ENCODE measurements at places on chromosomes 4 and X.
A peak's percentile ranks its signal among the peaks of the same experiment; 100 is the strongest.

DNA sequence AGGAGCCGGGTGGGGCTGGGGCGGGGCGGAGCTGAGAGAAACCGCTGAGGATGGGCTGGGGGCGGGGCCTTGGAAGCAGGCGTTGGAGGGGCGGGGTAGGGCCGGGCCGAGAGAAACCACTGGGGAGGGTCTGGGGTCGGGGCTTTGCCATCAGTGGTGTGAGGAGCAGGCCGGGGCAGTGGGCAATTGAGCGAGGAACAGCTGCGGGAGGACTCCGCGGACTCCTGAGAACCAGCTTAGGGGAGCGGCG lies 1.3 kb upstream of the EOLA2 start:
- no peak for DNase-seq

GRCh38 chr4:5543681-5544080 lies 164.7 kb downstream of the EVC2 start:
- no peak for DNase-seq

DNA sequence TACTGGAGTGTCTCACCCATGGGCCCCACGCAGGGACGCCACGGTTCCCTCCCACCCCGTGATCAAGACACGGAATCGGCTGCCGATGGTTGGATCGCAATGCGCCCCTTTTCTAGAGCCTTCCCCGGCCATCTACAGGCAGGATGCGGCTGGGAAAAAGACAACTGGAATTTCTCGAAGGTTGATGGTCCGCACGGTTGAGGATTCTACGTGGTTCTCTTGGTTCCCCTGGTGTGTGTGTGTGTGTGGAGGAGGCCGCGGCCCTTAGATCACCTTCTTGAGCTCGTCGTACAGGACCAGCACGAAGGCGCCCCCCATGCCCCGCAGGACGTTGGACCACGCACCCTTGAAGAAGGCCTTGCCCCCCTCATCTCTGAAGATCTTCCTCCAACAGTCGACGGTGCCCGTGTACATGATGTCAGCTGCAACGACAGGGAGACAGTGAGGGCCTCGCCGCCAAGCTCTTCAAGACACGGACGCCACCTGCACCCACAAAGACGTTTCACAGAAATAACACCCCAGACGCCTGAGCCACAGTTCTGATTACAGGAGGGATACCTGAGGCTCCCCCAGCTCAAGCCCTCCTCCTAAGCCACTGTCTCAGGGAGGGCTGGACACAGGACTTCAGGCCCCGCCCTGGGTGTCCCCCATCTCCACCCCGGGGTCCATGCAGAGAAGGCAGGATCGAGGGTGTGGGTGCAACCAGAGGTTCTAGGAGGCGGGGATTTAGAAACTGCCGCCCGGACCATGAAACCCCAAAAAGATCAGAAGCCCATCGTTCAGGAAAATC lies 5.4 kb downstream of the SLC25A6 start:
- no peak for DNase-seq

DNA sequence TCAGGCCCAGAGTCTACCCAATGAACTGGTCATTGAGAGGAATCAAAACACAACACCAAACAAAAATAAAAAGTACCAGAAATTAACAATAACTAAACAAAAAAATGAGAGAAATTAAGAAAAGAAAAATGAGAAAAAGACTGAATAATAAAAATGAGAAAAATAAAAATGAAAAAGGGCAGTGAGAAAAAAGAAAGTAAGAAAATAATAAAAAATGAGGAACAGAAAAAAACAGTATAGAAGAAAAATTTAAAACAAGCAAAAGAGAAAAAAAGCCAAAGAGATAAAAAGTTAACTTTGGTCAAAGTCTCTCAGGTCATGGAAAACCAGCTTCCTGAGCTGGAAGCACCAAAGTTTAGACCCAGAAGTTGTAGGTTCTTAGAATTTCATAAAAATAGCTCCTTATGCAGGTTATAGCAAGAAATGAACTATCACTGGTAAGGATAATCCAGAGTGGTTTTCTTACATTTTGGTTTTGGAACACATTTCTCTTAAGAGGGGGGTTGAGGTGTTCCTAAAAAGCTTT lies 51.0 kb upstream of the WDR17 start:
- peak; percentile 38 for DNase-seq

DNA sequence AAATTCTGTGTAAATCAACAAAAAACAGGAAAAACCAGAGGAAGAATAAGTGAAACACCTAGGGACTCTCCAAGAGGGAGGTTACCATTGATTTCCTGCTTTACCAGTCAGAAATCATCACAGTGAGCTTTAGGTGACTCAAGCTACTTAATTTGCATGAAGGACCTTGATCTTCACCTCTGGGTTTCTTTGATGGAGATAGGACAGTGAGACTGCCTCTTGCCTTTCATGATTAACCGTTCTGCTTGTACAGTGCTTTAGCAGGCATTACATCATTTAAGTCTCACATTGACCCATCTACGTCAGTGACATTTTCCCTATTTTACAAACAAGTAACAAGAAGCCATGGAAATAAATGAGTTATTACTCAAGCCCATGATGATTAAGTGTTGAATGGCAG lies 3.4 kb upstream of the GK start:
- peak; percentile 25 for DNase-seq

DNA sequence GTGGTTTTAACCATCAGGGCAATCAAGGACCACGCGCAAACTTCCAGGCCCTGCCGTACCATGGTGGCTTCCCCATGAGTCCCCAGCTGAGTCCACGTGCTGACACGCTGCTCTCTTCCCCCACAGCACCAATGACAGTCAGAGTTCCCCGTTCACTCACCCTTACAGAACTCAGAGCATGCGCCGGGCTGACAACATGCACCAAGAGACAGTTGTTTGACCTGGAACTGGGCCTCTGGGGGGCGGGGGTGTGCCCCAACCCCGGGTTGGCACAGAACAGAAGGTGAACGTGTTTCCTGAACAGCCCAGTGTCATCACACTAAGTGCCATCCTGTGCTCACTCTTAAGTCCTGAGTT lies 29.4 kb downstream of the IRF2 start:
- peak; percentile 49 for DNase-seq

DNA sequence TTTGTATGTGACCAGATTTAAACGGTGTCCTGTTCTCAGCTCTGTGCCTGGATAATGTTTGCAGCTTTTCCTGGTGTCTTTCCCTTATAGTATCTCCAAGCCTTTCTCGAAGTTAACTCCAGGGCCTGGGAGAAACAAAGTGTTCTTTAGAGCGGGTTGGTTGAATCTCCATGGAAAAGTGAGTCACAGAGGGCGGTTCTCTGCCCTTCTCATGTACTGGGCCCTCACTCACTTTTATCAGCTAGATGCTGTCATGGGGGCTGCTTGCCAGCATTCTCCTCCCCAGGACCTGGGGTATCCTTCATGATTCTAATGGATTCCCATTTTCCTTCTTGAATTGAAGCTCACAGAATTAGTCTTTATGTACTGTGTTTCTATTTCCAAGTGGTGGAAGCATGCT lies 46.1 kb upstream of the MAGEC2 start:
- DNase-seq: no peak

DNA sequence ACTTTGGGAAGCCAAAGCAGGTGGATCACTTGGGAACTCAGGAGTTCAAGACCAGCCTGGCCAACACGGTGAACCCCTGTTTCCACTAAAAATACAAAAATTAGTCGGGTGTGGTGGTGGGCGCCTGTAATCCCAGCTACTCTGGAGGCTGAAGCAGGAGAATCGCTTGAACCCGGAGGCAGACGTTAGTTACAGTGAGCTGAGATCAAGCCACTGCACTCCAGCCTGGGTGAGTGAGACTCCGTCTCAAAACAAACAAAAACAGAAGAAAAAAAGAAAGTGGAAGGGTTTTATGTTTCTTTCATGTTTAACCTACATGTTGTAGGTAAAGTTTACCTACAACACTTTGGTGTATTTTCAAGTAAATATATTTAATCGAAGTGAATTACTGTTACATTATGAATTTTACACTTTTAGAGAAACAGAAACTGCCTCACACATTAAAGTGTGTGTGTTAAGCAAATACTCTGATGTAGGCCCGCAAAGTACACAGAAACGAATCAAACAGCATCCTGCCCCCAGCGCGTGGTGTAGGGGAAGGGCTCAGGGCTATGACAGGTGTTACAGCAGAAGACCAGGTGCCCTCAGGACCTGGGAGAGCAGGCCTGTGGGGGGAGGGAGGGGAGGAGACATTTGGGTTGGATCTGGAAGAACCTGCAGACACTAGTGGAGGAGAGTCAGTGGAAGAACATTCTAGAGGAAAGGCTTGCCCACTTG lies 39.0 kb downstream of the PTTG2 start:
- no peak for DNase-seq

DNA sequence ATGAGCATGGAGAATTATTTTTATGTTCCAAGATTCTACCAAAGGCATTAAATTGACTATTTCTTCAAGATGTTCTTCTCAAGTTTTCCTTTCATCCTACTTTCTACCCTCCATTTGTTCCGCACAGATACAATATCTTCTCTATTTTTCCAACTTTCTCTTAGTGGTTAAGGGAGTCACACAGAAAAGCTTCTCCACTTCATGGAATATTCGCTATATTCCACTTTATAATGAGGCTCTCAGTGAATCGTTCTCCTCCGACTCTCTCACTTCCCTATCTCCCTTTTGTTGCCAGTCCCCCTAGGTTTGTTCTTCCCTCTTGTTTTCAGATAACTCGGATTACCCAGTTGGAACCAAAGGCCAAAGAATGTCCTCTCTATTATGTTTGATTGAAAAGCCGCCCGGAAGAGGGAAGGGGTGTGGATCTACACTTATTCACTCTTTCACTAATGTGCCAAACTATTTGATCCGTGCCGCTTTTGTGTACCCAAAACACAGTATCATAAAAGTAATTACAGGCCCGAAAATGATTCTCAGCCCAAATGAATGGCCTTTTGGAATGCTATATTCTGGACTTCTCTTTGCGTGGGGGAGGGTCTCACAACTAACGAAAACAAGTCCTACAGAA lies 1.2 kb downstream of the SH3D19 start:
- DNase-seq: no peak
